NCI-H2171 treated with DMSO at 0.1 percent for 48 hours (cell line): ENCODE measurements at places on chromosomes 3 and 15.

- DNase-seq, result no peak
Measured at GRCh38 chr15:83174891-83175290, 32.7 kb downstream of the HDGFL3 start.

GRCh38 chr3:20225769-20226168 lies 39.8 kb upstream of the SGO1 start:
- DNase-seq, result peak; percentile 60

DNA sequence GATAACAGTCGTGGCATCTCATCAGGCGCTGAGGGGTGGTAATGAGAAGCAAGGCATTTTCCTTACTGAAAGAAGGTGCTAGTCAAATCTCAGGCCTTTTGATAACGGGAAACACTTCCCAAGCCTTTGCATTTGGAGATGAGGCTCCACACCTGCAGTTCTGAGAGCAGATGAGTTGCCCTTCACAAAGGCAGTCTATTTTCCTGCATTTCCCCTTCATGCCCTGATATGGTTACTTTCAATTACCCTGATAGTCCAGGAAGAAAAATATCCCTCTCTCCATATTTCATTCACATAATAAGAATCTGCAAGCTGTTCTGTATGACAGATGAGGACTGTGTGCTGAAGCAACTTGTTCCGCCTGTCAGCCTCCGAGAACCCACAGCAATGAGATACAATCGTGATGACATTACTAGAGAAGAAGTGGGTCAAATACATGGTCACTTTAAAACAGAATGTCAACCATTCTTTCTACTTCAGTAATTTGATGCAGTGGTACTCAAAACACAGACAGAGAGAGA lies 25.0 kb downstream of the FHIT start:
- no peak for DNase-seq

GRCh38 chr15:34808016-34808415 lies 12.7 kb upstream of the ACTC1 start:
- no peak for DNase-seq

GRCh38 chr3:30693470-30694120 lies 87.2 kb downstream of the TGFBR2 start:
- DNase-seq, result peak; percentile 62

- peak; percentile 20 for DNase-seq
Measured at GRCh38 chr15:41827290-41827879, 507 bp upstream of the JMJD7 start.

GRCh38 chr3:136186344-136186743 lies 9.8 kb downstream of the MSL2 start:
- DNase-seq, result no peak

- no peak for DNase-seq
Measured at GRCh38 chr3:143934791-143935190, 36.8 kb upstream of the DIPK2A start.

DNA sequence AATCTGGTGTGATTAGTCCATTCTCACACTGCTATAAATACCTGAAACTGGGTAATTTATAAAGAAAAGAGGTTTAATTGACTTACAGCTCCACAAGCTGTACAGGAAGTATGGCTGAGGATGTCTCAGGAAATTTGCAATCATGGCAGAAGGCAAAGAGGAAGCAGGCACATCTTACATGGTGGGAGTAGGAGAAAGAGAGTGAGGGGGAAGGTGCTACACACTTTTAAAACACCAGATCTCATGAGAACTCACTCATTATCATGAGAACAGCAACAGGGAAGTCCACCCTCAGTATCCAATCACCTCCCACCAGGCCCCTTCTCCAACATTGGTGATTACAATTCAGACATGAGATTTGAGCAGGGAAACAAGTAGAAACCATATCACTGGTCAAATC lies 24.0 kb upstream of the ACP3 start:
- no peak for DNase-seq

GRCh38 chr3:137970914-137971831 lies 38.8 kb upstream of the CLDN18 start:
- DNase-seq, result peak; percentile 67

GRCh38 chr15:26841941-26842340 lies 24.9 kb upstream of the GABRA5 start:
- no peak for DNase-seq

- peak; percentile 56 for DNase-seq
Measured at GRCh38 chr3:69142090-69142489, 19.7 kb upstream of the LMOD3 start.

DNA sequence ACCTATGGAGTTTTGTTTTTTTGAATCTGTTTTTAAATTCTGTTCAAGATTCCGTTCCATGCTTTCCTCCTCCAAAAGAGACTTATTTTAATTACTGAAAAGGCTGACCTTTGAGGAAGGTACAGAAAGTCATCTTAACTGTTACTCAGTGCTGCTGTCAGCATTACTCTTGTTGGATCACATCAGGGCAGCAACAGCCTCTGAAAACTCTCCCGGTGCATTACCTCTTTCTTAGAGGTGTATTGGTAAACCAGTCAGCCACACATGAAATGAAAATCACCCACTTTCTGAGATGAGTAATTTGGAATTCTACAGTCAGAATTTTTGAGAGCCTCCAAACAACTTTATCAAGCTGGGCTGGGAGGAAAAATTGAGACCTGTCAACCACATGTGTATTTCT lies 88.5 kb upstream of the LIMD1 start:
- DNase-seq, result no peak

DNA sequence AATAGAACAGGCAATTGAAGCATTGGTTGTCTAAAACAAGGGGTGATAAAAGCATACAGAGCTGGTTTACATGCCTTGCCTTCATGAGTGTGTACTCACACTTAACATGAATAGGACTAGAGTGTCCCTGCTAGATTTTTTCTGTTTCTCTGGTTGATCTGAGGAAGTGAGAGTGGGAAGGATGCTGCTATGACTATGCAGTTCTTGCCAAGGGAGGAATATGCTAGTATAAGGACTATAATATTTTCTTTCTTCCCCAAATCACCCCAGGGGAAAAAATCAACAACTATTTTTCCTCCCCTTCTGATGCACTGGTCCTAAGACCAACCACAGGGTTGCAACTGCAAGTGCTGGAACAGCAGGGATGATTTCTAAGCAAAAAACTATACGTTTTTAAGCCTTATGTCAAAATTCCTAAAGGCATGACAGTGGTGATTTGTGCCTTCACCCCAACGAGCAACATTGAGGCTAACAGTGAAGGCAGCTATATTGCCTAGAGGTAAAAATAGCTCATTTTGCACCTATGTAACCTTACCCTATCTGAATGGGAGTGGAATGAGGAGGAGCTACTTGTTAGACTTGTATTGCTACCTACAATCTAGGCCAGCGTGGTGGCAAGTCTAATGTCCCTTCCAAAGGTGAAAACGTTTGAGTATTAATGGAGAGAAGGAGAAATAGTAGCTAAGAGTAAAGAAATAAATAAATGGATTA lies 33.5 kb upstream of the USP8 start:
- DNase-seq, result no peak

DNA sequence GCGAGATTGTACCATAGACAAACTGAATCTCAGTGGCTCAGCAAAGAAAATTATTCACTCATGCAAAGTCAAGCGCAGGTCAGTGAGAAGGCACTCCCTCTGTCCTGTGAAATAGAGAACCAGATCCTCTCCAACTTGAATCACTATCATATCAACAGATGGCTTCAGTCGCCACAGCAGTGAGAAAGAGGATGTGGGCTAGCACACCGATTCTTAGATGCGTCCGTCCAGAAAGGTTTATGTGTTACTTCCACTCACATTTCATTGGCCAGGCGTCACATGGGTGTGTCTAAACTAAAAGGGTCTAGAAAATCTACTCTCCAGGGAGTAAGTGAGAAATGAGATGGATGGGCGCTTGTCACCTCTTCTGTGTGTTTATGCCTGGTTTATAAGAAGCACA lies 141.6 kb upstream of the KBTBD8 start:
- no peak for DNase-seq

DNA sequence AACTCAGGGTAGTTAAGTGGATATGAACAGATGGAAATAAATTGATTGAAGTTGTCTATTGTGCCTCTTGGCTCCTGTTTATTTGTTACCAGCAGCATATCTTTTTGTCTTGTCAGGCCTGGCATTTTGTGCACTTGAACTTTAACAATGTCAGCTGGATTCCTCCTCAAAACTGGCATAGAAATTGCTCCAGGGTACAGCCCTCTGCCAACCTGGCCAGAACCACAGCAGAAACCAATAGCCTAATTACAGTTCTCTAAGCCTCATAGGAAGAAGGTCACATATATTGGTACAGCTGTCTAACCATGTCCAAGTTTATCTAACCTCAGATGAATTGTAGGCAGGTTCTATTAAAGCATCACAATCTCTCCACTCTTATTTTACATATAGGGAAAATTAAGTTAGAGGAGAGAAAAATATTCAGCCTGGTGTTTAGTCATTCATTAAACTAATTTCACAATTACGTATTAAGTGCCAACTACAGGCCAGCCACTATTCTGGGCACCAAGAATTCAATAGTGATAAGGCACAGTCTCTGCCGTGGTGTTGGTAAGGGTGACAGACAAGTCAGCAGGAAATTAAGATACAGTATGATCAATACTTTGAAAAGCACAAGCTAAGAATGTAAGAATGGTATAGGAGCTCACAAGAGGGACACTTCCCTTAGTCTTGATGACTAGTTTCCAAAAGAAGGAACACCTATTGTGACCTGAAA lies 452.9 kb upstream of the NECTIN3 start:
- no peak for DNase-seq

DNA sequence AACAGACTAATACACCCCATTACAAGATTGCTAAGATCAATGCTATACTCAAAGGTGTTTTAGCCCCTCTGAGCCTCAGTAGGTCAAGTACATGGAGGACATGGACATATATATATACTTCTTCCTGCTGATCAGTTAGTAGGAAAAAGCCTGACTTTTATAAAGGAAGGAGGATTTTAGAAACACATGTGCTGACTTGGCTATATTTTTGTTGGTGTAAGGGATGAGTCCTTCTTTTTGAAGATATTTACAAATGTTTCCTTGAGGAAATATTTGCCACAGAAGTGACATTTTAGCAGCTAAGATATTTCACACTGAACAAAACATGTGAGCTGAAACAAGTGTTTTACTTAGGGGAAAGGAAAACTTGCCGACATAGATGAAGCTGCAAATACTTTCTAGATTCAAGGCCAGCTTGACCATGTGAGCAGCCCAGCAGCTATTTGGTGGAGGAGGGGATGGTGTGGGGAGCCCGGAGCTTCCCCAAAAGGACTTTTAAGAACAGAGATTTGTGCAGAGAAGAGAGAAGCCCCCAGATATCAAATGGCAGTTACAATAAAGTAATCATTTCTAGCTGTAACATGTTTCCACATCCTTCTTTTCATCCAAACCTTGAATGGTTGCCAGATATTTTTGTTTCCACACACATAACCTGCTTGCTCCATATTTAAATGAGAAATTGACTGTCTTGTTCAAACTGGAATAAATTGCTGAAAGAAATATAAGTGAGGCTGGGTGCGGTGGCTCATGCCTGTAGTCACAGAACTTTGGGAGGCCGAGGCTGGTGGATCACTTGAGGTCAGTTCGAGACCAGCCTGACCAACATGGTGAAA lies 111.7 kb upstream of the NR2F2 start:
- DNase-seq, result no peak

GRCh38 chr3:152524198-152525140 lies 255.7 kb downstream of the MBNL1 start:
- peak; percentile 23 for DNase-seq

DNA sequence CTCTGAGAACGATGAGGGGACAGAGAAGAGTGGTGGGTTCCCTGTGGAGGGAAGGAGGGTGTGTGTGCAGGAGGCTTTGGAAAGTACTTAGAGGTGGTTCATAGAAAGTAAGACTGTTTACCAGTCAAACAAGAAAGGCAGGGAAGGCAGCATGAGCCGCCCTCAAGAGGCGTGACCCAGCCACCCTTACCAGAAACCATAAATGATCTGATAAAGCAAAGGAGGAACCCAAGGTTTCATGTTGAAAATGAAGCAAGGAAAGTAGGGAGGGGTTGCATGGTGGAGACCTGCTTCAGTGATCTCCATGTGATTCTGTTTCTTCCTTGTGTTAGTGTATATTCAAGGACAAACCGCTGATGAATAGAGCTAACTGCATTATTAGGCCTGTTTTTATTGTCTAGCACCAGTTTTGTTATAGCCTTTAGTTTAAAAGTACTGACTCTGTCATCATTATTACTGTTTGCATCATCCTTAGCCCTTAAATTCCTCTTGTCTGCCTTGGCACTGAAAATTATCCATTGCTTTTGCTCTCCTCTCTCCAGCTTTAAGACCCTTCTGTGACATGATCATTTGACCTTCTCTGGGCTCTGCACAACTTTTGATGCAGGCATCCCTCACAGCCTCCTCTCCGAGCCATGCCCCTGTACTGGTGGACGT lies 96.1 kb downstream of the STAC start:
- DNase-seq, result no peak

DNA sequence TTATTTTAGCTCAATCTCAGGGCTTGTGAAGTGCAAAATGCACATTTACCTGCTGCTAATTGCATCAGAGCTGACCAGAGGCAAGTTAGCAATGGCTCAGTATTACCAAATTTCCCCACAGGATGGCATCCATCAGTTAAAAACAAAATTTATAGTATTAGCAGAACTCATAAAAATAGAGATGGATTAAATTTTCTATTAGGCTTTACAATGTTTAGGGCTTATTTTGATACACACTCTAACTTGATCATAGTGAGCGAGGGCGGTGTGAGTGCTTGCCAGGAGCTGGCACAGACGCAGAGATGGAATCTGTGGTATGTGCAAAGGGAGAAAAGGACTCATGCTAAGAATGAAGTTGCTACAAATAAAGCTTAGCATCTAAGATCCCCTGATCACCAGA lies 241.0 kb downstream of the NSUN3 start:
- no peak for DNase-seq

DNA sequence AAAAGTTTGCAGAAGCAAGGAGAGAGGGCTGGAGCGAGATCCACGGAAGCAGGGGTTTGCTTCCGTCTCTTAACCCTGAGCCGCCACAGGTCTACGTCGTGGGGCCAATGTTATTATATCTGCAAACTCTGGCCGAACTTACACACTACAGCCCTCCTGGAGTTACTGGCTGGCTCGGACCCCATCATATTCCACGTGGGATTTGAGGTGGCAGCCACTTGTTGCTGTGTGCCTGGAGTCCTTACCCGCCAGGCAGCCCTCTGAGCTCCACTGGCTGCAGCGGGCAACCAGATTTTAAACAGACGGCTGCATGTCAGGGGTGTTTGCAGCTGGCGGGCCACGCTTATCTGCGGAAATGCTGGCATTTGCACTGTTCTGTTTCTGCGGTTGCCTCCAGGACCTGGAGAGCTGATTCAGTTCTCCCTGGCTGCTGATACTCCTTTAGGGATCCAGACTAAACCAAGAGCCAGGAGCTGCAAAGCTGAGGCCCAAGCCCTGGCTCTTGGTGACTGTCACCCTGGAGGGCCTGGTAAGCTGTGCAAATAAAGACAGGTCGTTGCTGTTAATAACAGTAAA lies 34.7 kb downstream of the TM2D3 start:
- no peak for DNase-seq

DNA sequence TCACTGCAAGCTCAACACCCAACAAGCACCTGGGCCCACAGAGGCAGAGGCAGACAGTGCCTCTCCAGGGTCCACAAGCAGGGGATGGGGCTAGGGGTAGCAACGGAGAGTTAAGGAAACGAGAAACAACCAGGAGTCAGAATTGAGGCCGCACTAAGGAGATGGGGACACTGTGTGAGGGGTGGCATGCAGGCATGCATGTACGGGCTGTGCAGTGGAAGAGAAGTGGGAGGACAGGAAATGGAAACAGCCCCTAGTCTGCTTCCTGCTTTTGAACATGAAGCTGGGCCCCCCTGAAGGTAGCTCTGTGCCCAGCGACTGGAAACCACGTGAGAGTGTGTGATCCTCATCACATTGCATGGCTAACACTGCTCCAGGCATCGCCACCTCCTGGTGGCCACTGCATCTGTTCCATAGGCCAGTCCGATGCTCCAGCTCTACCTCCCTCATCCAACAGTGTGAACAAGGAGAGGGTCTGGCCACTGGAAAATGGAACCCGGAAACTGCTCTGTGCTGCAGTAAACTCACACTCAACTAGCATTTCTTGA lies 44.0 kb downstream of the XXYLT1 start:
- no peak for DNase-seq
